ENCODE measurements at places on chromosomes 1 and 21.

DNA sequence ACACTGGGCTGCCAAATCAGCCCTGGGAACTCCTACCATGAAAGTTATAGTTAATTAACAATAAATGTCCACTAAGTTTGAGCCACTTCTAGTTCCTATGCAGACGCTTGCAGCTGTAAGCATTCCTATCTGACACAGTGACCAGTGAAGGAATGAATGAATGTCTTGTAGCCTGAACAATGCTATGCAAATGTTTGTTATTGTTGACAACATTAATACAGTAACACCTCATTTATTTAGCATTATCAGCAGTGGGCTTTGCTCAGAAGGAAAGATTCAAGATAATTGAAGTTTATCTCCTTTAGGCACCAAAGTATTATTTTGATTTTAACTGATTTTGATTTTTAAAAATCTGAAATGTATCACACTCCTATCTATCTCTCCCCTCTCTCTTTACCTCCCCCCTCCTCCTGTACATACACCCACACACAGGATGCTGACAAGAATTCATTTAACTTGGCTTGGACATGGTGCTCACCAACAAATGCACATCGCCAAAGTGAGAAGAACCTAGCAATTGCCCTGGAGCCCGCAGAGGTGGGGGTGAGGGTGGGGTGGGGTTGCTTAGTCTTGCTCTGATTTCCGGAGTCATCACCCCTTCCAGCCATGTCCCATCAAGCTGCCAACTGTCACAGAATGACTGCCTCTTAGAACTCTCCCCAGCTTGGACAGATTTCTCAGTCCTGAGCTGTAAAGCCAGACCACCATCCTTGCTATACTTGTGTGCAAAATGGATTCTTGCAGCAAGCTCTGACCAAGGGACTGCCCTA, 215.3 kb upstream of the CSF3R start:
- no peak for DNase-seq

GRCh38 chr1:2039251-2039650, 11.0 kb upstream of the PRKCZ start:
- DNase-seq = no peak

DNA sequence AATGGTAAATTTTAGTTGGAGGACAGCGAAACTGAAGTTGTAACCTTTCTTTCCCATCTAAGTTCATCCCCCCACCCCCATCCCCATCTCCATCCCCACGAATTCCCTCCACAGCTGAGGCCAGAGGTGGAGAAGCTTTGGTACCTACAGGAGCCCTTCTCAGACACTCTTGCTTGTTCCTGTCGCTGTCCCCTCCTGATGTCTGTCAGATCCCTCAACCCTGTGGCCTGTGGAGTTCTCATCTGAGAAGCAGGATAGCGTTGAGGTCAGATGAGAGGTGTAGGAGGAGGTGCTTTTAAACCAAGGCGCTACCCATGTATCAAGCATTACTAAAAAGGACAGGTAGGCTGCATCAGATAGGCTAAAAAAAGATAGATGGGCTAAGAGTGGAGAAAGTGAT, 769 bp downstream of the NTPCR start:
- DNase-seq = peak; percentile 14

GRCh38 chr1:212167098-212167497, 118.1 kb upstream of the PPP2R5A start:
- DNase-seq = no peak

DNA sequence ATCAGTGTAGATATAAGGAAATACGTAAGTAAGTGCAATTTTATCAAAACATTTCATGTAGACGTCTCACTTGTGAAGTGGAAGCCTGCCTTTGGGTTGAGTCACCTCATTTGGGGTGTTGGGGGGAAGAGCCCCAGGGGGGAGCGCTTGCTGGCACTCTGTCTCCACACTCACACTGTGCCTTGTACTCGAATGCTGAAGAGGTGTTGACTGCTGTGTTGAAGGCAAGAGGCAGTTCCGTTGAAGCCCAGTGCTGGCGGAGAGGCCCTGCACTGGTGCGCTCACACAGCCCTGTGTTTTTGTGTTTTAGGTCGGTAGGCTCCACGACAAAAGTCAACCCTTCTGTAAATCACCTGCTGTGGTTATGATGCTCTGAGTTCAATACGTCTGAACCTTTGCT, 131.9 kb upstream of the COL6A1 start:
- no peak for DNase-seq

DNA sequence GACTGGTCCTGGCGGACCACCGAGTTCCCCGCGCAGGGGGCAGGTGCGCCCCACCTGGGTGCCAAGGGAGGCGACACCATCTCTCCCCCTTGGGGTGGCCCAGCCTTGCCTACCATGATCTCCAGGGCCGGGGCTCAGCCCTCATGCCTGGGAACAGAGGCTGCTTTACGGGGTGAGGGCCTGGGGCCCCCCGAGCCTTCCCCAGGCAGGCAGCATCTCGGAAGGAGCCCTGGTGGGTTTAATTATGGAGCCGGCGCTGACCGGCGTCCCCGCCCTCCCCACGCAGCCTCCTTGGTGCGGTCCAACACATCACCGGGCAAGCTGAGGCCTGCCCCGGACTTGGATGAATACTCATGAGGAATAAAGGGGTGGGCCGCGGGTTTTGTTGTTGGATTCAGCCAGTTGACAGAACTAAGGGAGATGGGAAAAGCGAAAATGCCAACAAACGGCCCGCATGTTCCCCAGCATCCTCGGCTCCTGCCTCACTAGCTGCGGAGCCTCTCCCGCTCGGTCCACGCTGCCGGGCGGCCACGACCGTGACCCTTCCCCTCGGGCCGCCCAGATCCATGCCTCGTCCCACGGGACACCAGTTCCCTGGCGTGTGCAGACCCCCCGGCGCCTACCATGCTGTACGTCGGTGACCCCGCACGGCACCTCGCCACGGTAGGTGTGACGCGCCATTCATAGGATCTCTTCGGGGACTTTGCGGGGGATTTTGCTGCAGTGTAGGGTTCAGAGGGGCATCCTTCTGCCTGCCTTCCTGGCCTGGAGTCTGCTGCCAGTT, 38.2 kb downstream of the TP73 start:
- no peak for DNase-seq

DNA sequence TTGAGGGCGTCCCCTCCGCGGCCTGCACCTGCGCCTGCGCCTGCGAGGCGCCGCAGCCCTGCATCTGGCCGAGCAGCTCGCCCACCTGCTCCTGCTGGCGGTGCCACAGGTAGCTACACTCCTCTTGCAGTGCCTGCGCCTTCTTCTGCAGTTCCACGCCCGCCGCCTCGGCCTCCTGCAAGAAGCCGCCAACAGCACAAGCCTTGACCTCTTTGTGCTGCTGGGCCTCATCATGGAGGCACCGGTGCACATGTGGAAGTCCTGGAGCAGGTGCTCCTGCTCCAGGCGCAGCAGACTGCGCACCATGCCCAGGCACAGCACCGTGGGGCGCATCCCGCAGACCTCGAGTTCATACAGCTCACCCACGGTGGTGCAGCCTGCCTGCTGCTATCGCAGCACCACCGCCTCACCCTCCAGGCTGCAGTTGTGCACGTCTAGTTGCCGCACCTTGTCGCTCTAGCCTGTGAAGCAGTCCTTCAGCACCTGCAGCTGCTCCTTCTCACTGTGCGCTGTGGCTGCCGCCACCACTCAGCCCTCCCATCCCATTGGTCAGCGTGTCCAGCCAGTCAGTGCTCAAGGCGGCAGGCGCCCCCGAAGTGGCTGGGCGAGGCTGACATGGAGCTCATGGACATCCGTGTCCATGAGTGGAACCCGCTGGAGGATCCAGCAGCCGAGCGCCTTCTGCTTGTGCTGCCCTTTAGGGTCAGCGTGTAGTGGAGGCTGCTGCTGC, 12.2 kb upstream of the CD2 start:
- no peak for DNase-seq

GRCh38 chr1:106173101-106173500, 883.4 kb upstream of the PRMT6 start:
- no peak for DNase-seq

- no peak for DNase-seq
These were observed 19.9 kb downstream of the OR2L13 start for GRCh38 chr1:248114890-248115289.

DNA sequence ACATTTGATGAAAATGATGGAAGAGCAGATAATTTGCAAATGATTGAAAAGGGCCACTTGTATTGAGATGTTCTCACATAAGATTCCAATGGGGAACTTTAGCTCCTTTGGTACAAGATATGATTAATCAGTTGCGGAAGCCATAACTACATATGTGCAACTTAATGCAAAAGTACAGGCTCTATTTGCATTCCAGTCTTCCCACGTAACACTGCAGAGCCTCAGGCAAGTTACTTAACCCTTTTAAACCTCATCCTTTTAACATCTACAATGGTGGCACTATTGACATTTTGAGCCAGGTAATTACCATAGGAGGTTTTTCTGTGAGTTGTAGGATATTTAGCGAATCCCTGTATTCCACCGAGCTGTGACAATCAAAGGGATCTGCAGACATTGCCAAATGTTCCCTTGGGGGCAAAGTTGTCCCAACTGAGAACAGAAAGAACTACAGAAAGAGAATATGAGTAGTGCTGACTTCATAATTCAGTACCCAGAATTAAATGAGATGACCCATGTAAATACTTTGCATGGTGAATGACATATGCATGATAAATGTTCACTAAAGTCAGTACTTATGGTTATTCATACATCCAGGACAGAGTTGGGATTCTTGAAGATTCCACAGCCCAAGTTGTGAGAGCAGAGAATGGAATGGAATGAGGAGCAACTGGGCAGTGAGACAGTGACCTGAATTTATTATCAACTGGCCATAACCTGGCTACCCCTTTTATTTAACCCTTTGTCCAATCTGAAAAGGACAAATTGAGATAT, 62.6 kb downstream of the SPAG17 start:
- no peak for DNase-seq

DNA sequence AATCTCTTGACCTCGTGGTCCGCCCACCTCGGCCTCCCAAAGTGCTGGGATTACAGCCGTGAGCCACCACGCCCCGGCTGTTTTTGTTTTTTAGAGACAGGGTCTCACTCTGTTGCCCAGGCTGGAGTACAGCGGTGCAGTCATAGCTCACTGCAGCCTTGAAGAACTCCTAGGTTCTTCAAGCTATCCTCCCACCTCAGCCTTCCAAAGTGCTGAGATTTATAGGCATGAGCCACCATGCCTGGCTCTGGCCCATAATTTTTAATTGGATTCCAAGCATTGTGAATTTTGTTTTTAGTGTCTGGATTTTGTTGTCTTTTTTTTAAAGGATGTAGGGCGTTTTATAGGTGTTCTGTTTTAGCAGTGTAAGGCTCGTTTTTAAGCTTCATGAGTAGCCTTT, 28.6 kb upstream of the TXLNA start:
- no peak for DNase-seq

GRCh38 chr1:24329797-24330543, 10.8 kb downstream of the GRHL3 start:
- no peak for DNase-seq

DNA sequence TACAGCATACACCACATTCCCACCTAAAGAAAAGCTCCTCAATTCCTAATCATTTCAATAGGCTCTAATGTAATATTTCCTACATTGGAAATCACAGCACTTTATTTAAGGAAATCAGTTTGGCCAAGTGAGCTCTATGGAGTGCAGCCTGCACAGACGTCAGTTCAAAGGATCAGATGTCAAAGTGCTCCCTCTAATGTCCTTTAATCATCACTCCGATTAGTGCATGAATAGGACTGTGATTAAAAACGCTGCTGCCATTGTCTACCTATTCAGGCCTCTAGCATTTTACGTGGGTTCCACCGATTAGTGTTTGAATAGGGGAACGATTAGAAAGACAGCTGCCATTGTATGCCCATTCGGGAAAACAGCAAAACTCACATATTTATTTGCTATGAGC, 50.2 kb downstream of the DPYD start:
- no peak for DNase-seq

DNA sequence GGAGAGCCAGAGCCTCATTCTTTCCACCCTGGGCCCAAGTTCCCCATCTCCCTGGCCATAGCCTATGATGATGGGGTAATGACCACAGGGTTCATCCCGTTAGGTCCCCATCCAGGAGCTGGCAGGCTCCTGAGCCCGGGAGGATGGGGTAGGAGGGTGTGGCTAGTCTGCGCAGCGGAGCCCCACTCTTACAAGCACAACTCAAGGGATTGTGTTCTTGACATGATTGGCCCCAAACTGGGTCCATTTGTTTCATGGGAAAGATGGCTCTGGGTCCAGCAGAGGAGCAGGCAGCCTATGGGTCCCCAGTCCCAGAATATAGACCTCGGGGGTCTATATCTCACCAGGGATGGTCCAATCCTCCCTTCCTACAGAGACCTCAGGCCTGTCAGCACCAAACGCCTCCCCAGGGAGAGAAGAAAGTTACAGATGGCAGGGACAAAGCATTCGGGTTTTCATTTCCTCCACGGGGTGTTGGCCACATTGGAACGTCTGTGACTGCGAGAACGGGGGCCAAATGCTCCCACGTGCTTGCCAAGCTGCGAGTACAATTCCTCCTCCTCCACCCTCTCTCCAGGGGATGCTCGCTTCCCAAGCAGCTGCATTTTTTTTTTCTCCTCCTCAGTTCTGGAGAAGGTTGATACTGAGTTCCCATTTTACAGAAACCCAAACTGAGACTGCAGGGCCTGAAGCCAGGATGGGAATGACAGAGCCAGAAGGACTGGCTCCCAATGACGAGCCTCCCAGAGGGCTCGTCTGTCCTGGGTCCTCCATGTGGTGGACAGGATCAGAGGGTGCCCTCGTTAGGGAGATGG, 71.0 kb downstream of the DHRS3 start:
- no peak for DNase-seq

DNA sequence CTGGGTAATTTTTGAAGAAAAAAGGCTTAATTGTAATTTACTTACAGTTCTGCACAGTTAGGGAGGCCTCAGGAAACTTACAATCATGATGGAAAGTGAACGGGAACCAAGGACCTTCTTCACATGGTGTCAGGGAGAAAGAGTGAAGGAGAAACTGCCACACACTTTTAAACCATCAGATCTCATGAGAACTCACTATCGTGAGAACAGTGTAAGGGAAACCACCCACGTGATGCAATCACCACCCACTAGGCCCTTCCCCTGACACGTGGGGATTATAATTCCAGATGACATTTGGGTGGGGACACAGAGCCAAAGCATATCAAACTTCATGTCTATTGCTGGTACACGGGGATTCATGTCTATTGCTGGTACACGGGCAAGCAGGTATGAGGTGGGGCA, 5.3 kb upstream of the SFT2D2 start:
- no peak for DNase-seq

- DNase-seq = no peak
These were observed 402 bp downstream of the C21orf58 start for GRCh38 chr21:46323227-46323709.

DNA sequence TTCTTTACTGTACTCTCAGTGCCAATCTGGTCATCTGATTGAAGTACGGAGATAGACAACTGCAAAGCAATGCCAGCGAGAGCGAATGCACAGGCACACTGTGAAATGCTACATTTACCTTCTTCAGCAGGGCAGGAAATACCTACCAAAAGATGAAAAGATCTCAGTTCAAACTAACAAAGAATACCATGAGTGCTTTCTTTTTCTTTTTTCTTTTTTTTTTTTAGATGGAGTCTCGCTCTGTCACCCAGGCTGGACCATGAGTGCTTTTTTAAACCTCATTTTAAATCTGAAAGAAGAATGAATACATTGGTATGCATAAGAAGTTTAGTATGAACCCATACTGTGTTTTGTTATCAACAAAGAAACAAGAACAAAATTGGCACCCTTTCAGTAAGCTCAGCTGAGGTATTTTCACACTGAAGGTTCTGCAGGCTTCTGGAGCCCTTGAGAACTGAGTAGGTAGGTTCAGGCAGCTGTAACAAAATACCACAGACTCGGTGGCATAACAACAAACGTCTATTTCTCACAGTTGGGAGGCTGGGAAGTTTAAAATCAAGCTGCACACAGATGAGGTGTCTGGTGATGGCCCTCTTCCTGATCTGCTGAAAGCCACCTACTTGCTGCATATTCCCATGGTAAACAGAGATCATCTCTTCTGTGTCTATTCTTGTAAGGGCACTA, 1.7 kb upstream of the CHI3L2 start:
- DNase-seq = no peak

All from activated naive CD8-positive, alpha-beta T cell treated with anti-CD3 and anti-CD28 coated beads for 36 hours (primary cell).